ENCODE measurements at places on chromosomes 3 and 15.

GRCh38 chr3:142281474-142281873 lies 56.1 kb upstream of the GK5 start:
- DNase-seq, result no peak

GRCh38 chr3:18100121-18100520 lies 325.0 kb downstream of the SATB1 start:
- DNase-seq, result no peak

DNA sequence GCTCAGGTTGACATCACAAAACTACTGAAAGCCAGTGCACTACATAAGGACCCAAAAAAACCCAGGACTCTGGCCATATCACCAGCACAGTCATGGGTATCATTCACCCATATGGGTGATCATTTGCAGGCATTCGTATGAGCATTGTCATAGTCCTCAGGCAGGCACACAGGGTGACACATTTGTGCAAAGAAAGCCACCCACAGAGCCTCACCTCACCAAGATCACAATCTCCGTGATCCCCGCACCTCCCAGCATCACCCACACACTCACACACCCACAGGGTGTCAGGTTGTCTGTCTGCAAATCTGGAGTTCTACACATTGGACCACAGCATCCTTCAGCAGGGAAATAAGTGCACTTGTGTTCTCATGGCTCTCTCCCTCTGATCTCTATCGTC lies 166.0 kb upstream of the LPP start:
- DNase-seq, result no peak

GRCh38 chr3:18885612-18886011 lies 262.7 kb upstream of the KCNH8 start:
- no peak for DNase-seq

DNA sequence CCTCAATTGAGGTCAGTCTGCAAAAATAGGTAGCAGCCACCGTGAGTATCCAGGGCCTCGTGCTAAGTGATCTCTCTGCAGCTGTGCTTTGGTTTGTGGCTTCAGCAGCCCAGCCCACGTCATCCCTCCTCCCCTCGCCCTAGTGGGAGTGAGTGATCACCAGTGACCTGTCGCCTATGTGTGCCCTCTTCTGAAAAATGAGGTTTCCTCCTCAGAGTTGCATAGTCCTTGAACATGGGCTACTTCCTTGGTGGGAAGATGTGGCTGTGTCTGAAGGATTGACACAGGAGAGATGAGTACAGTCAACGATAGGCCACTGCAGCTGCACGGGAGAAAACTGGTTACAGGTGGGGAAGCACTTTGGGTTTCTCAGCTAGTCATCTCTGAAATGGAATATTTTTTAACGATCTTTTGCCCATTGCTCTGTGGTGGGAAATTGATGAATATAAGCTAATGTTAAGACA lies 144.8 kb upstream of the BHLHE40 start:
- DNase-seq, result no peak

GRCh38 chr15:73369154-73369694 lies 466 bp upstream of the HCN4 start:
- DNase-seq, result no peak

- peak; percentile 51 for DNase-seq
Measured at GRCh38 chr15:65476903-65477302, 40.6 kb downstream of the DPP8 start.

DNA sequence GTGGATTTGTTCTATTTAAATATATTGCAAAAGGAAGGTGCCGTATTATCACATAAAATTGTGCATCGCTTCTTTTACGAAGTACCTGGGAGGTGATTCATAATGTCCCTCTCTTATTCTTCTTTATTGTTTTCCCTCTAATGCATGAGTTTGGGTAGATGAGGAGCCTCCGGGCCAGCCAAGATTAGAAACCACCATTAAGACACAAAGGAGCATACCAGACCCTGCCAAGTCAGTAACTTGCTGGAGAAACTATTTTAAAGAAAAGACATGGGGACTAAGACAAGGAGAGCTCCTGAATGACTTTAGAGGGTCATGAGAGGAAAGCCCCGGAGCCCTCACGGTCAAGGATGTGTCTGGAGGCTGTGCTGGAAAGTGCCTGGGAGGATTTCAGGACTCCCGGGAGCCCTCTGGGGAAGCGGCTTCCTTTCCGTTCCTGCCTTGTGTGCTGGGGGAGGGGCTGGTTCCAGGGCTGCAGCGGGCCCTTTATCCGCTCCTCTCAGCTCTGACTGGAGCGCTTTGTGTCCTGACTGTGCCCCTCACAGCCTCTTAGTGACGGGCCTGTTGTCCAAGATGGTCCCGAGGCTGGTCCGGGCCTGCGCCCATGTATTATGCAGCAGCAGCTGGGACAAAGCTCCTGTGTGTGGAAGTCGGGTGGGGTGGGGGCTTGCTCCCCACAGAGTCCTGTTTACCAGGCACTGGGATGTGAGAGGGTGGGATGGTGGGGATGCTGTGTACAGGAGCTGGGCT lies 35.7 kb downstream of the CORO2B start:
- DNase-seq, result no peak

- no peak for DNase-seq
Measured at GRCh38 chr3:162544246-162544645, 1047.6 kb downstream of the OTOL1 start.

- DNase-seq, result no peak
Measured at GRCh38 chr15:25394898-25395297, 43.9 kb downstream of the UBE3A start.

- no peak for DNase-seq
Measured at GRCh38 chr3:183224180-183224970, 28.7 kb upstream of the B3GNT5 start.

- DNase-seq, result no peak
Measured at GRCh38 chr3:55405436-55405835, 81.7 kb downstream of the WNT5A start.

All from skeletal muscle cell (primary cell).